ENCODE measurements at places on chromosomes 12 and 14. TPM values are rescaled to one million over a fixed set of nuclear protein-coding genes. Genes with fewer than 3 reads are reported as not detected.

Gene RHNO1
- total RNA-seq = 30.4 TPM

Gene SCARB1
- 11.4 TPM for total RNA-seq

Gene SLC35E3
- 16.2 TPM for total RNA-seq

Gene KRT74
- total RNA-seq = not detected

Gene C12orf54
- total RNA-seq = not detected

Gene POTEG
- not detected for total RNA-seq

Gene LRFN5
- total RNA-seq = 84.1 TPM

Gene MYH7
- total RNA-seq = 2.2 TPM

Gene DPF3
- 60.9 TPM for total RNA-seq

DNA sequence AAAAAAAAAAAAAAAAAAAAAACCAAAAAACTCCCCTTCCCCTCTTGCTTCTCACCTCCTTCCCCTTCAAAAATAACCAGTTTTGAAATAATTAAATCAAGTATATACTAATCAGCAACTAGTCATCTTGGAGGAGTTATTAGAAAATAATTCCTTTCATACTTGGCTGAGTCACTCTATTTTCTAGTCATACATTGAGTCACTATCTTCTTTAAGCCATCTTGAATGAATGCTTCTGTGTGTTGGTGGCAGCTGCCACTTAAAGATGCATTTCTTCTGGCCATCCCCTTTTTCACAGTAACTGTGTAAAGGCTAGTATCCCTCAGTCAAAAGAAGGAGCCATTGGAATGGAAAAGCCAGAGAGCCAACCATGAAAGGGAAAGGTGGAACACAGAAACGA, 84.2 kb upstream of the TMEM263 start:
- DNase-seq = no peak

GRCh38 chr12:112131686-112132085, 6.3 kb downstream of the TRAFD1 start:
- DNase-seq = no peak

DNA sequence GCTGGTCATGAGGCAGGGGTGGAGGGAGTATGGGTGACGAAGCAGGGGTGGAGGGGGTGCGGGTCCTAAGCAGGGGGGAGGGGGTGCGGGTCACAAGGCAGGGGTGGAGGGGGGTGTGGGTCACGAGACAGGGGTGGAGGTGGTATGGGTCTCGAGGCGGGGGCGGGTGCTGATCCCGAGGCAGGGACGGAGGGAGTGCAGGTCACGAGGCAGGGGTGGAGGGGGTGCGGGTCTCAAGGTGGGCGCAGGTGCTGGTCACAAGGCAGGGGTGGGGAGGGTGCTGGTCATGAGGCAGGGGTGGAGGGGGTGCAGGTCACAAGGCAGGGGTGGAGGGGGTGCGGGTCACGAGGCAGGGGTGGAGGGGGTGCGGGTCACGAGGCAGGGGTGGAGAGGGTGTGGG, 56.5 kb downstream of the ITPK1 start:
- DNase-seq = no peak

DNA sequence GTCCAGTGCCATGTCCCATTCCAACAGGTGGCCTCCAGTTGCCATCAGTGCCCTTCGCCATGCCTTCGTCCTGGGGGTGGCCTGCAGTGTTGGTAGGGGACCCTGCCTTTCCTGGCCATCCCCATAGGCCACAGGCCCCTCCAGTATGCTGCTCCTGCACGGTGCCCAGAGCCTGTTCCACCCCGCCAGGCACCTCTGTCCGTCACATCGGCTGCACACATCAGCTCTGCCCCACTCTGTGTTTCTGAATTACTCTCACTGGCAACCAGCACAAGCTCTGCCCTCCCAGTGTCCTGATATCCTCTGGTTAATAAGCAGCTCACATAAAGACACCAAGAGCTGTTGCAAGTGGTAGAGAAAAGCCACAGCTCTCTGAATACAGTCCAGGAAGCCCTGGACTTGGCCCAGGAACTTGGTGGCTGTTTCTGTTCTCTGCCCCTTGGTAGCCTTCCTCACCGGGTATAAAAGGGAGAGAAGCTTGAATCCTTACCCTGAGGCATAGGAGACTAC, 31.3 kb upstream of the ATP2A2 start:
- DNase-seq = peak; percentile 29

DNA sequence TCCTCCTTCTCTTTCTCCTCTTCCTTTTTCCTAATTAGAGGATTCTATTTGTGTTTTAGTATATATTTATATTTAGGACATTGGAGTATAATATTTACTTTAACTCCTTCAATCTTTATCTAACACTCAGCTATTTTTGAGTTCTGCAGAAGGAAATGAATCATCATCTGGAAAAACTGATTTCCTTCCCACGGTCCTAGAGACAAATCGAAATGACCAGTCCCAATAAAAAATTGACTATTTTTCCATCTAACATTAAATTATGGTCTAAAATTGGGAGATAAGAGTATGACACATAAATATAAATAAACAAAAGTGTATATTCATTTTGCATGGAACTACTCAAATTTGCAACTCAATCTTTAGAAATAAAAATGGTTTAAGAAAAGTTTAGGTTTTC, 167.4 kb downstream of the TMTC3 start:
- no peak for DNase-seq

DNA sequence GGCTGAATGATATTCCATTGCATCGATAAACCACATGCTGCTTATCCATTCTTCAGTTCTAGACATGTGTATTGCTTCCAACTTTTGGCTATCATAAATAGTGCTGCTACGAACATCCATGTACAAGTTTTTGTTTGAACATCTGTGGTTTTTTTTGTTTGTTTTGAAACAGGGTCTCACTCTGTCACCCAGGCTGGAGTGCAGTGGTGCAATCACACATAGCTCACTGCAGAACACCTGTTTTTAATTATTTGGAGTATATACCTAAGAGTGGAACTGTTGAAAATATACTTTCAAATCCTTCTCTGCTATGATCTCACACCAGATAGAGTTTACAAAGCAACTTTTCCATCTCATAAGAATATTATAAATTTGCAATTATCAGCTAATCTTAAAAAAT, 124.2 kb downstream of the TTC7B start:
- DNase-seq = no peak

DNA sequence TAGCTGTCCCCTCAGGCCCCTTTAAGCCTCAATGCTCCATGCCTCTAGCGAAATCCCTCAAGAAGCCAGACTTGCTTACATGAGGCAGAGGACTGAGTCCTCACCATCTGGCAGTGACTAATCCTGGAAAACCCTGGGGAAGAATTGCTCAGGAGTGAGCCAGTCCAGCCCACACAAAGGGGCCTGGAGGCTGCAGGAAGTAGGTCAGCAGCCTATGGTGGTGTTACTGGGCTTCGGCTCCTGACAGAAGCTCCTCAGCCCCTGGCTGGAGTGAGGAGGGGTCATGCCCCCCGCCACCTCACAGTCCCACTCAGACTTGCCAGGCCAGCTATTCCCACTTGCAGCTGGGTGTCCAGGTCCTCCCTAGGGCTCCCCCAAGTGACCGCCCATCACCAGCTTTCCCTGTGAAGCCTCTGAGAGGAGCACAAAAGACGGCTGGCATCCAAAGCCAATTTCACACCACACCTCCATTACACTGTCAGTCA, 250.5 kb downstream of the DPF3 start:
- DNase-seq = peak; percentile 81

DNA sequence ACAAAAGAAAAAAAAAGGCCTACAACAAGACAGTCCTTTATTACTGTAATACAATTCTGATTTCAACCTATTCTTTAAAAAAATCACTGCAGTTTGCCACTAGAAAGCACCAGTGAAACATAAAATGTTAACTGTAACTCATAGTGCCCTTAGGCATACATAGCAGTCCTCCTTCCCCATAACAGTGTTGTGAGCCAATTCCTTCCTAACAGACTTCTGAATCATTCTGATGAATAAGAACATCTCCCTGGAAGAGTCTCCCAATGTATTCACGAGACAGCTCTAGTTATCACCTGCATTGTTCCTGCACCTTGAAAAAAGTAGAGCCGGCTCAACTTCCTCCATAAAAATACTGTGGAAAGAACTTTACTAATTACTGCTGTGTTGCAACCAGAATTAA, 213.6 kb upstream of the FSCB start:
- no peak for DNase-seq

- DNase-seq = no peak
Observed at GRCh38 chr14:66043921-66044320, 442.2 kb upstream of the CCDC196 start.

GRCh38 chr14:57831981-57832380, 33.9 kb downstream of the SLC35F4 start:
- DNase-seq = no peak

DNA sequence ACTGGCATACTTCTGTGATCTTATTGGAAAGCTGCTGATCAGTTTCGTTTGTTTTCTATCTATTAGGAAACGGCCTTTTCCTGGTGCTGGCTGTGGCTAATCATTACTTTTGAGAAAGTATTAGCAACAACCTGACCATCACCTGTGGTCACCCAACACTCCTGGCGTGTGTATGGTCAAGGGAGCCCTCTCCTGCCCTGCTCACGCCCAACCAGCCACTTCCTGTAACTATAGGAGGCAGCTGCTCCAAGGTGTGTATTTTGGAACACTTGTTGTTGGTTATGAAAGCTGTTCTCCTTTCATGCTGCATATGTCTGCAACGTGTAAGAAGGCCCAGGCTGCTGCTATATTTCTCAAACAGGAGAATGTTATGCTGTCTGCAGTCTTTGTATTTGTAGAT, 1582.8 kb downstream of the AACS start:
- DNase-seq = no peak

- no peak for DNase-seq
Observed at GRCh38 chr14:98997526-98998205, 274.3 kb downstream of the BCL11B start.

- DNase-seq = peak; percentile 19
Observed at GRCh38 chr14:99349721-99350495, 77.9 kb upstream of the BCL11B start.

DNA sequence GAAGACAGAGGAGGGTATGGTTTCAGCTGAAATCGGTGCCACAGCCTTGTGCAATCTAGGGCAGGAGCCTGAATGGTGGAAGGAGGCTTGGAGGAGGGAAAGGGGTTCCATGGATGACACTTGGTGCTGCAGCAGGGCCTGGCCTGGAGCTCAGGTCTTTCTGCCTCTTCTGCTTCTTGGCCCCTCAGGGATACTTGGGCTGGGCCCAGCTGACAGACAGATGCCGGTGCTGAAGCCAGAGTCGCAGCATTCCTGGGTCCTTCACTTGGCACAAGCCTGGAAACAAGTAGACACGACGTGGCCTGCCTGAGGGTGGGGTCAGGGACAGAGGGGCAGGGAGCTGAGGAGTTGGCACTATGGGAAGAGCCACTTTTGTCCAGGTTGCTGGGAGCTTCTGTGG, 4.4 kb upstream of the PLEKHD1 start:
- DNase-seq = no peak

DNA sequence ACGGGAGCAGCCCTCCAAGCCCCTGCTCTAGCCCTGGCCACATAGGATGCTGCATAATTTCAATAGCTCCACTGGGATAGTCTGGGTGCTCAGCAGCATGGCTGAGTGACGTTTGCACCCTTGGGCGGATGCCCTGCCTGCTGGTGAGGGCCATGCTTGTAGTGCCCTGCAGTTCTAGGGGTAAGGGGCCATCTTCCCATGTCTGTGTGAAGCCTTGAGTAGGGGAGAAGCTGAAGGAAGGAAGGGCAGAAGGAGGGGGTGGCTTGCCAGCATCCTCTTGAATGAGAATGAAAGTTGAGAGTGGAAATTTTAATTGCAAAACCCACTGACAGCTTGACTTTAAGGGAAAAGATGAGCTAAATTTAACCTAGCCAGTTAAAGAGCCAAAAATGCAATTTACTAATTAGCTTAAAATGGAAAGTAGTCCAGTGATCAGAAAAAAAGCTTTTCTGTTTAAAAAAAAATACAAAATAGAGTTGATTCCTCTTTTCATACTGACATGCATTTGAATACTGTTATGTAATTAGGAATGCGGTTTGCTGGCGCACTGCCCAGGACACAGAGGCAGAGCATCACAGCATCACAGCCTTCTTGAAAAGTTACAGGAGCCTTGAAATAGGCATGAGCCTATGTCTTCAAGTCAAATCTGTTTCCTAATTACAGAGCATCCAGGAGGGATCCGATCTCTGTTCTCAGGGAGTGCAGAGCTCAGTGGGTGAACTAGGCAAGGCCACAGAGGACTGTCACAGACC, 18.5 kb upstream of the EML1 start:
- DNase-seq = peak; percentile 54
